Neuronal stem cell (in vitro differentiated cells): ENCODE measurements at places on chromosomes 16 and 17.

- no peak for DNase-seq
These were observed 406.0 kb upstream of the MAF start for GRCh38 chr16:80006241-80007215.

DNA sequence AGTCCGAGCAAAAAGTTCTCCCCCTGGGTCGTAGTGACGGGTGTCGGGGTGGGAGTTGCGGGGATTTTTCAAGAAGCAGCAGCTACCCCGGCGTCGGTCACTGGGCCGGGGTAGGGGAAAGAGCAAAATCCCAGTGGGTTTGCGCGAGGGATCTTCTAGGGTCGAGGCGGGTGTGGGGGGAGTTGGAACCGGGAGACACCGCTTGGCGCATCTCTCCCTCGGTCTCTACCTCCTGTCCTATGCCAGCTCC, 2.3 kb upstream of the UBTF start:
- DNase-seq = peak; percentile 54

GRCh38 chr17:30207655-30208054, 27.8 kb downstream of the SLC6A4 start:
- DNase-seq = no peak

- DNase-seq = no peak
These were observed 2.6 kb downstream of the FZD2 start for GRCh38 chr17:44559634-44560554.

DNA sequence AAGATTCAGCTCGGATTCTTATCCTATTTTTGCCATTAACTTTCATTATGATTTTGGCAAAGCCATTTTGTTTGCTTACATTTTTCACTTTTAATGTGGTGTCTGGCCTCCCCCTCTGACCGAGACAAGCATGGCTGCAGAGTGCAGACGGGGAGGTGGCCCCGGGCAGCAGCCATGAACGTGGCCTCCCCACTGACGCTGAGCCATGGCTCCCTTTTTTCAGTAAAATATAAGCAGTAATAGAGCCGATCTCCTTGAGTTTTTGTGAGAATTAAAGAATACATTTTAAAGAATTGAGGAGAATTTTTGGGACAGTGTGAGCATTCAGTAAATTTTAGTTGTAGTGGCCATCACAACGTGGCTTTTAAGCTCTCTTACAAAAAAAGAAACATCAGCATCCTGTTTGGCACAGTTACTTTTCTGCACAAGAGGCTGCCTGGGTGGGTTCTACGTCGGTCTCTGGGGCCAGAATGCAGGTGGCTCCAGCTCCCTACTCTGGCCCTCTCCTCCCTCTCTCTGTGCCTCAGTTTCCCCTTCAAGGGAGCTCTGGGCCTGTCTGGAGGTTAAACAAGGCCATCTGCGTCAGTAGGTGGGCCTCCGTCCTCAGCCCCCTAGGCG, 68.8 kb upstream of the ZNF750 start:
- no peak for DNase-seq

DNA sequence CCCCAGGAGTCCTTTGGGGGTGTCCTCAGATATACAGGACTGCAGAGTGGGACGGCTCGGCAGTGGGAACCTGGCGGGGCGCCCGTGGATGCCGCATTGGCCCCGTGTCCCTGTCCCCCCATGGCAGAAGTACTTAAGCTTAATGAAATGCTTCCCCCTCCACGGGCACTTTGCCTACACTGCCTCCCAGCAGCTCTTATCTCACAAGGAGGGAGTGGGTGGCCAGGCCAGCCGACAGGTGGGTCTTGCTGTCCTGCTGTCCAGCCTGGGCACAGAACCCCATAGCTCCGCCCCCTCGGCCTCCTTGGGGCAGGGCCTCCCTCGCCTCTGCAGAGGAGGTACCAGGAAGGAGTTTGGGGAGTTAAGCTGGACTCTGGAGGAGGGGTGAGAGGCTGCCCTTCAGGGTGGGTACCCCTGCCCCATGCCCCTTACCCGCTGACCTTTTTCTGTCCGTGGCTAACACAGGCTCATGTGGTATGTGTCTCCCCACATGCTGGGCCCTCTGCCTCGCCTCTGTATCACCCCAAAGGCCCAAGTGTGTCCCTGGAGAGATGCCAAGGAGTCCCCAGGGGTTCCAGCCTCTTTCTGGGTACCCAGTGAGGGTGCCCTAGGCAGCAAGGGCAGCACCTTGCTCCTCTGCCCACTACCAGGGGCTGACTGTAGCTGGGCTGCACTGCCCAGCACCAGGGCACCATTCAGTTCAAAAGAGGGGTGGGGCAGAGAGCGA, 8.7 kb downstream of the THRA start:
- no peak for DNase-seq

GRCh38 chr16:8271344-8271743, 319.0 kb downstream of the TMEM114 start:
- no peak for DNase-seq

GRCh38 chr17:7004398-7005253, 7.8 kb upstream of the RNASEK start:
- DNase-seq = no peak

GRCh38 chr16:83619381-83620150, 188.2 kb upstream of the HSBP1 start:
- DNase-seq = no peak

GRCh38 chr16:29996766-29997250, 767 bp downstream of the INO80E start:
- no peak for DNase-seq

DNA sequence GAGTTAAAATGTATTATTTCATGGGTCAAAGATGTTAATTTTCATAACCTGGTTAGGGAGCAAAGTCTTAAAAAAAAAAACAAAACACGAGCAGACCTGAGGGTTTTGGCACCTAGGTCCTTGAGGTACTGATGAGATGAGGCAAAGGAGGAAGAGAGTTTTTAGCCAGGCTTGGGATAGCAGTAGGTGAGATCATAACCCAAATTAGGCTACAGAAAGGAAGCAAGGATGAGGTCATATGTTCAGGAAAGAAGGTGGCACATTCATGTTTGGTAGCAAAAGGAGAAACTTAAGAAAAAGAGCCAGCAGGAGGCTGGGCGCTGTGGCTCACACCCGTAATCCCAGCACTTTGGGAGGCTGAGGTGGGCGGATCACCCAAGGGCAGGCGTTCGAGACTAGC, 2.8 kb downstream of the ATXN1L start:
- DNase-seq = no peak

- no peak for DNase-seq
These were observed 22.8 kb downstream of the OMG start for GRCh38 chr17:31274252-31274651.

GRCh38 chr16:30904114-30904780, 7.8 kb downstream of the CTF1 start:
- DNase-seq = no peak

- DNase-seq = no peak
These were observed 975 bp downstream of the CFAP20 start for GRCh38 chr16:58128181-58128631.

DNA sequence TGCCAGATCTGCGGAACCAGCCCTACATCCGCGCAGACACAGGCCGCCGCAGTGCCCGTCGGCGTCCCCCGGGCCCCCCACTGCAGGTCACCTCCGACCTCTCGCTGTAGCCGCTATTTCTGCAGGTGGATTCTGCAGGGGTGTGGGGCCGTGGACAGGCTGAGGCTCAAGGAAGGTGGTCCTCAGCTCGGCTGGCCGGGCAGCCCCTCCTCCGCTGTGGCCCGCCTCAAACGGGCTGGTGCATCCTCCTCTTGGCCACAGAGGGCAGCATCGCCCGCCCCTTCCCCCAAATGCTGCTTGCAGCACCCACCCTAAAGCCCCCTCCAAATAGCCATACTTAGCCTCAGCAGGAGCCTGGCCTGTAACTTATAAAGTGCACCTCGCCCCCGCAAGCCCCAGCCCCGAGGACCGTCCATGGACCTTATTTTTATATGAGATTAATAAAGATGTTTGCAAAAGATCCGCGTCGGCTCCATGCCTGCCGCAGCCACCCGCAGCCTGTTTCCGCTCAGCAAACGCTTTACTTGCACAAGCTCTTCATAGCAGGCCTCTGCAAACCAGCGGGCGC, 14.9 kb downstream of the SPATA32 start:
- peak; percentile 64 for DNase-seq

- no peak for DNase-seq
These were observed 11.5 kb downstream of the MAPT start for GRCh38 chr17:45905814-45906213.

GRCh38 chr17:44197980-44198720, 1.5 kb downstream of the ATXN7L3 start:
- DNase-seq = no peak

DNA sequence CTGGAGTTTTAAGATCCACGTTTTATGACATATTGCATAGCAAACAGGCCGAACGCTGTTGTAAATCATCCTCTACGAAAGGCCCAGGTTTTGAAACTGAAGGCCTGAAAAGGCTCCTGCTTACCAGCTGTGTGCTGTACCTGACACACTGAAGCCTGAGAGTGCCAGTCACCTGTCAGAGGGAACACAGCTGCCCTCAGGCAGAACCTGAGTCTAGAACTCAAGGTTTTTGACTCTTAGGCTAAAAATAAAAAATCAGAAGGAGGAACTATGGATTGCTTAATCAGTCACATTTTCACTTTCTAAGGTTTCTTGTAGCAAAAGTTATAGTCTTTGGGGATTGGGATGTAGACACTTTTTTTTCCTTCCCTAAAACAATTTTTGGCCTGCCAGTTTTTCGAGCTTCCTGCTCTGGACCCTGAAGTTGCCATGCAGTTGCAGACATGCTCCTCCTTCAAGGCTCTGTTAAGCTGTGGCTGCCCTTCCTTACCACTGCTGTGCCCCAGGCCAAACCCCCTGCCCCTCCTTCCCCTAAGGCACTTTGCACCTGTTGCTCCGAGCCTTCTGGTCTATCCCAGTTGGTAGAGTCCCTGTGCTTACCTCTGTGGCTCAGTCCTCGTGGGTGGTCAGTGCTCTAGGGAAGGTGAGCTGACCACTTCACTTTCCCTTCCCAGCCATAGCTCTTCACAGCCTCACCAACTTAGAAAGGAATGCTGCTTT, 56.6 kb downstream of the TENT4B start:
- DNase-seq = no peak

DNA sequence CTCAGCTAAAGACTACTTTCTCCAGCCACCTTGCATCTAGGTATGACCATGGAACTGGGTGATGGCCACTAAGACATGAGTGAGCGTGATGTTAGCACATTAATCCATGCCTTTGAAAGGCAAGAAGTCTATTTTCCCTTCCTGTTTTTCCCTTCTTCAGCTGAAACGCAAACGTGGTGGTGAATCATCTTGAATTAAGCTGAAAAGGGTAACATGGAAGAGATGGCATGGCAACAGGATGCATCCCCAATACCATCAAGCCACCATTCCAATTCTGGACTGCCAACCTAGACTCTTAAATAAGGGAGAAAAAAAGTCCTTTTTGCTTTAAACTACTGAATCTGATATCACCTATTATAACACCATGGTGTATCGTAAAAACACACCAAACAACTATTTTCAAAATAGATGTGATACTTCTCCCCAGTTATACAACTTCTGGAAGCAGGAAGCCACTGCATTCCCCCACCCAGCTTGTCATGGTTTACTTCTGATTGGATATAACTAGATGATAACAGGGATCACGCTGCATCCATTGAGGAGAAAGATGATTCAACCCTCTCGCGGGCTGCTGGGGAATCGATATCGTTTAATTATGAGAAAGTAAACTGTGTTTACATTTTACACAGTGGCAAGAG, 368.6 kb downstream of the CDH13 start:
- no peak for DNase-seq

- DNase-seq = no peak
These were observed 4.4 kb upstream of the CD300H start for GRCh38 chr17:74571621-74572270.

GRCh38 chr17:75472119-75472518, 15.7 kb downstream of the TMEM94 start:
- DNase-seq = no peak

DNA sequence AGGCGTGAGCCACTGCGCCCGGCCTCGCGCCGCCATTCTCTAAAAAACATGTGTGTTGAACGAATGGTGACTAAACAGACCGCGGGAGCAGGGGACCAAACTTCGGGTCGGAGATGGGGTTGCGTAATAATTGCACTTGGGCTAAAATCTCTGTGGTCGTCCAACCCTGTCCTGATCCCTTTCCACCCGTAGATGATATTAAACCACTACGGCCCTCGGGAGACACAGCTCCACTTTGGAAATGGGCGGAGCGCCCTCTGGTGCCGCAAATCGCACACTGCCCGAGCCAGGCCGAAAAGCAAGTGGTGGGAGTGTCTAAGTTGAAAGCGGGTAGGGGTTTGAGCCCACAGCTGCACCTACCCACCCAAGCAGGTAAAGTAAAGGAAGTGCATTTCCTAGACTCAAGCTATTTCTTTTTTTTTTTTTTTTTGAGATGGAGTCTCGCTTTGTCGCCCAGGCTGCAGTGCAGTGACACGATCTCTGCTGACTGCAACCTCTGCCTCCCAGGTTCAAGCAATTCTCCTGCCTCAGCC, 17.0 kb downstream of the CAVIN1 start:
- no peak for DNase-seq

DNA sequence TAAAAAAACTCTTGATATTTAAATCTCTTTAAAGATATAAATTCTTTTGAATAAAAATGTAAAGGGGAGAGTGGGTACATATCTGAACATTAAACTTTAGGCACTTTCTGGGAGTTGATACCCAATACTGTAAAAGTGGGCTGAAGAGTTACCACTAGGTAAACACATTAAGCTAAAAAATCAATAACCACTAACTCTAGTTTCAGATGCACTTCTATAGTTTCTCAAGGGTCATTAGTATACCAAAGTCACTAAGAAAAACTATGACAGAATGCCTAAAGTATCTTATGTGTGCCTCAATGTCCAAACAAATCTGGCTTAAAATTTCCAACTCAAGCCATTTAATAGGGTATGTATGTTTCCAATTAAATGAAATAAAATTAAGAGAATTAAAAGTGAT, 13.1 kb upstream of the CFDP1 start:
- no peak for DNase-seq

- DNase-seq = no peak
These were observed 45.0 kb downstream of the MAPT start for GRCh38 chr17:45939395-45939794.
